ENCODE measurements at places on chromosomes 2 and 18.

GRCh38 chr2:16652296-16653082 lies 13.1 kb downstream of the CYRIA start:
- DNase-seq, result no peak

DNA sequence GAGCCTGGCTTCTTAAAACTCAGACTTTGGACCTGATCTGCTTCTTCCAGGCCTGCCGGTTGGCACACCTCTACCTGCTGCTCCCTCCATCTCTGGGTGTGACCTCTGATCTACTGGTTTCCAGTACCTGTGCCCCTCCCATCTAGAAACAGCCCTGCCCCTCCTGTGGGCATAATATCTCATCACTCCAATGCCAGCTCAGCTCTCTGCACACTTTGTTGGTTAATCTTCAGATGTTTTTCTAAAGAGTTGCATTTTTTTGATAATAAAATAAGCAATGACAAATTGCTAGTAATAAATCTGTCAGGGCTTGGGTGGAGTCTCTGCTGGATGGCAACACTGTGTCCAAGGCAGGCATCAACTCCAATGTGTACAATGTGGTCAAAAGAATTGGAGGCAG lies 89.6 kb upstream of the PPP1CB start:
- DNase-seq, result no peak

- peak; percentile 5 for DNase-seq
Observed at GRCh38 chr18:72652990-72653593, 109.0 kb upstream of the CBLN2 start.

GRCh38 chr2:230759481-230760167 lies 47.0 kb downstream of the CAB39 start:
- no peak for DNase-seq

DNA sequence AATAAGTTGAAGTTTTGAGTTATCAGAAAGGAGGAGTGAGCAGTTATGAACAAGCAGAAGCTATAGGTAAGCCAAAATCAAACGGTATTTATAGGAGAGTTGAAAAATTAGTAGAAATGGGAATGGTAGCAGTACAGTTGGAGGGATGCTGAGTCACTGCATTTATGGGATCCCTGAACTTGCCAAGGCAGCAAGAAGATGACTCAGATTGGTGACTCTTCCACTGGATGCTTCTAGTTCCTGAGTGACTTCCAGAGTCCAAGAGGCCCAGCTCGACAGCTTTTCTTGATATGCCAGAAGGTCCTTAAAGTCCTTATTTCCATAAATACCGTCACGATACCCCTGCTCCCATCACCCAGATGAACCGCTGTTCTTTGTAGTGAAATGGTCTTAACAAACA lies 31.1 kb upstream of the ACTR3 start:
- DNase-seq, result no peak
